Hematopoietic multipotent progenitor cell (in vitro differentiated cells): ENCODE measurements at places on chromosomes 4 and X. TPM values are rescaled to one million over a fixed set of nuclear protein-coding genes. Genes with fewer than 3 reads are reported as not detected.

- DNase-seq, result no peak
Observed at GRCh38 chr4:40963897-40964478, 214.2 kb downstream of the NSUN7 start.

DNA sequence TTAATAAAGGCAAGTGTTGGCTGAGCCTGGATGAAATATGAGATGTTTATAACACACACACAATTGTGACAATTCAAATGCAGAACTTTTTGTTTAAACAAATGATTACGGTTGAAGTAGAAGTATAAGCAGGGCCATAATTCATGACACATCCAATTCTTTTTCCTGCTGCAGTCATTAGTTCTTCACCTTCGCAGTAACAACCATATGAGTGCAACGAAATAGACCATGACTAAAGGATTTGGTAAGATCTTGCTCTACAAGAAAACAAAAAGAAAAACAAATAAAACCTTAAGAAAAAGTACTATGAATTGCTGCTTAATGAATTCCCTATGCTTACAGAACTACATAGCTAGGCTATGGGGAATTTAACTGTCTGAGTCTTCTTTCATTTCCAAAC, 13.9 kb upstream of the BMPR1B start:
- DNase-seq, result no peak

DNA sequence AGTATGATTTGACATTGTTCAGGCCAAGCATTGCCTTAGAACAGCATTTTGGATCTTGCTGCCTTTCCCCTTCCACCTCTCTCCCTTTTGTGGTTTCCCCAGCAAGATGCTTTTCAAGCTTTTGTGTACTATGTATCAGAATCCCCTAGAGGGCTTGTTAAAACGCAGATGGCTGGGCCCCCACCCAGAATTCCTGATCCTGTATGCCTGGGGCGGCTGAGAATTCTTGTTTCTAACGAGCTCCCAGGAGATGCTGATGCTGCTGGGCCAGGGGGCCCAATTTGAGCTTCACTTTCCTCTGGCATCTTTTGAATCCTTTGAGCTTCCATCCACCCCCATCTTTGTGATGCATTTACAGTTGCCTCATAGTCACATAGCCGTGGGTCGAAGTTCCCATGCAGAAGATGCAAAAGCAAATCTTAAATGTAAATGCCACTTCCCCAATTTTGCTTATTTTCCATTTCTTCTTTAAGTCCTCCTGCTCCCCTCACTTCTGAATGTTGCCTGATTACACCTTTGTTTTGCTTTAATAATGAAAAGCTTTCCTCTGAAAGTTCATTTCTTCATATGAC, 18.5 kb downstream of the HCCS start:
- DNase-seq, result no peak

- no peak for DNase-seq
Observed at GRCh38 chr4:26959654-26960047, 99.0 kb downstream of the STIM2 start.

DNA sequence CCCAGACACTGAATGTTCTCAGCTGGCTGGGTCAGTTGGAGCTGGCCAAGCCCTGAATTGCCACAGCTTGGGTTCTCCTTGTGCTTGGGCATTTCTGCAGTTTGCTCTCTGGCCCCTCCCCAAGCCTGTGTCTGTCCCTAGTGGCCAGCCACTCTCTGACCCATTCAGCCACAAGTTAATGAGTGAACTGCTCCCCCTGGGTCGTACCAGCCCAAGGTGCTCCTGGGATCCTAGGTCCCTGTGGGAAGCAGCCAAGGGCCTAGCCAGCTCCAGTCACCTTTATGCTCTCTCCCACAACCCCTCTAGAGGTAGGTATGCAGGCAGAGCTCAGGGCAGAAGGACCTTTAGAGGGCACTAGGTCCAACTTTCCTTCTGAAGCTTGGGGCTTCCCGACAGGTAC, 51.5 kb downstream of the STARD8 start:
- DNase-seq, result no peak

DNA sequence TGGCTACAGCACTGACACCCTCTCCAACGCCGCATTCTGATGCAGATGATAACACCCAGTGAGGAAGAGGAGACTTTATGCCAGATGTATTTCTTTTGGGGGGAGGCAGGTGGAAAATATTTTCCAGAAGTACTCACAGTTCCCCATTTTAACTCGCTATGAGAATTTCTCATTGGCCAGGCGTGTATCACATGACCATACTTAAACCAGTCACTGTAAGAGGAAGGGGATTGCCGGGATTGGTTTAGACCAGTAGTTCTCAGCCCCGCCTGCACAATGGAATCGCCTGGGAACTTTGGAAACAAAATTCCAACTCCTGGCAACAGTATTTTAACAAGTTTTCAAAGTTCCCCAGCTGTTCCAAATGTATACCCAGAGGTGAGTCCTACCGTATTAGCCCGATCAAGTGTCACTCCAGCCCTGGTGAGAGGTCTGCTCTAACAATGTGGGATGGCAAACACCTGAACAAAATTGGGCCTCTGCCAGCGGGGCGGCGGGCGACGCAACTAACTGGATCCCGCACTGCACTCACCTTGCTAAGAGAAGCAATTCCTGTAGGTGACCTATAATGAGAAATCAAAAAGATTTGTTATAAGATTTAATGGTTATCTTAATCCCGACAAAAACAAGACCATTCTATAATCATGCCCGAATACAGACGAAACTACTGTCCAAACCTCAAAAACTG, 2.9 kb upstream of the MSL3 start:
- no peak for DNase-seq

DNA sequence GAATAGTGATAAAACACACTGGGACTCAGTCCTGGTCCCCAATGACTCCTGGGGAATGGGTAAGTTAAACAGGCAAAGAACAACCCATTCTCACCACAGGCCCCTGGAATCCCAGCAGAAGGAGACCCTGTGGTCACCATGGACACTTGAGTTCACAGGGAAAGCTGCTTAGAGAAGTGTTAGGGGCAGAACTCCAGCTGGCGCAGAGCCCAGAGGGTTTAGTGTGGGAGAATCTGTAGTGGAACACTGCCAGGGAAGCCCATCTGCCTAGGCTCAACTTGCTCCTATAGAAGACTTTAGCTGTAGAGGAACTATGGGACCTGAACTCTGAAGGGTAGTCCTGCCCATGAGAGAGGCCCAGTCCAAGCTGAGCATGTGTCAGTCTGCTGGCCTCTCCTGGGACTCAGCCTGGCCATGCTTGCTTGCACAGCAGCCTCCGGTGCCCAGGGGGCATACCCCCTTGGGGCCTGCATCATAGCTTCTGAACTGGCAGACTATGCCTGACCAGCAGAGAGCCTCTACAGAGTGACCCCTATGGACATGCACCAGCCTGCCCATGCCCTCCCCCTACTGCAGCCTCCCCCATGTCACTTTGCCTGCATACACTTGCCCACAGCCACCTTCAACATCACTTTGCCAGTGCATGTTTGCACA, 343.5 kb downstream of the IDS start:
- no peak for DNase-seq

GRCh38 chr4:7244331-7244665, 52.0 kb downstream of the SORCS2 start:
- no peak for DNase-seq

DNA sequence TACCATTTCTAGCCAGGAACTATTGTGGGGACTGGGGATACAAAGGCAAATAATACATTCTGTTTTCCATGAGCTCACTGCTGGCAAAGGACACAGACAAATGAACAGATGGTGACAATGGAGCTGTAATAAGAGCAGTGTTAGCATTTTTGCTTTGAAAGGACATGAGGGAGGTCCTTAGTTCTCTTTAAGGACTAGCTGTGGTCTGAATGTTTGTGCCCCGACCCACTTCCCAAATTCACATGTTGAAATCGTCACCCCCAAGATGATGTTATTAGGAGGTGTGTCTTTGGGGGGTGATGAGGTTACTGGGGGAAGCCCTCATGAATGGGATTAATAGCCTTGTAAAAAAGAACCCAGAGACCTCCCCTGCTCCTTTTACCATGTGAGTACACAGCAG, 30.3 kb downstream of the CCNG2 start:
- DNase-seq, result no peak

DNA sequence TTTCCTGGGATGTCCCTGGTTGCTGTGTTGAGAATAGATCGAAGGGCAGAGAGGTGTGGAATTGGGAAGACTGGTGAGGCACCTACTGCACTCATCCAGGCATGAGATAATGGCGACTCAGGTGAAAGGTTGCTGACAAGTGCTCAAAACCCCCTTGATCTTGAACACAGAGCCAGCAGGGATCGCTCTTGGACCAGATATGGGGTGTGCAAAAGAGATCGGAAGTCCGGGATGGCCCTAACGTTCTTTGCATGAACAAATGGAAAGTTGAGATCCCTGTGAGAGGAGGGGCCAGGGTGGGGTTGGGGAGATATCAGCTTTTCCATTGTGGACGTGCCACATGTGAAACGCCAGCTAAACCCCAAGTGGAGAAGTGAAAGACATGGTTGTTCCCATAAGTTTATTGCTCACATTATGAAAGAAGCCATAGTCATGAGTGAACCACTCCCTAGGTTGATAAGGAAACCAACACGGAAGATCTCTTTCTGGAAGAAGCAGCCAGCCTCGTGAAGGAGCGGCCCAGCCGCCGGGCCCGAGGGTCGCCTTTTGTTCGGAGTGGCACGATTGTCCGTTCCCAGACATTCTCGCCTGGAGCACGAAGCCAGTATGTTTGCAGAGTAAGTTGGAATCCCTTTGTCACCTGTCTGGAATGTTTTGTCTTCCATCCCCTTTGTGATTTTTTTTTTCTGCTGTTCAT, 22.6 kb upstream of the CLCN4 start:
- DNase-seq, result no peak

GRCh38 chr4:48133669-48134068, 381 bp downstream of the TXK start:
- no peak for DNase-seq

DNA sequence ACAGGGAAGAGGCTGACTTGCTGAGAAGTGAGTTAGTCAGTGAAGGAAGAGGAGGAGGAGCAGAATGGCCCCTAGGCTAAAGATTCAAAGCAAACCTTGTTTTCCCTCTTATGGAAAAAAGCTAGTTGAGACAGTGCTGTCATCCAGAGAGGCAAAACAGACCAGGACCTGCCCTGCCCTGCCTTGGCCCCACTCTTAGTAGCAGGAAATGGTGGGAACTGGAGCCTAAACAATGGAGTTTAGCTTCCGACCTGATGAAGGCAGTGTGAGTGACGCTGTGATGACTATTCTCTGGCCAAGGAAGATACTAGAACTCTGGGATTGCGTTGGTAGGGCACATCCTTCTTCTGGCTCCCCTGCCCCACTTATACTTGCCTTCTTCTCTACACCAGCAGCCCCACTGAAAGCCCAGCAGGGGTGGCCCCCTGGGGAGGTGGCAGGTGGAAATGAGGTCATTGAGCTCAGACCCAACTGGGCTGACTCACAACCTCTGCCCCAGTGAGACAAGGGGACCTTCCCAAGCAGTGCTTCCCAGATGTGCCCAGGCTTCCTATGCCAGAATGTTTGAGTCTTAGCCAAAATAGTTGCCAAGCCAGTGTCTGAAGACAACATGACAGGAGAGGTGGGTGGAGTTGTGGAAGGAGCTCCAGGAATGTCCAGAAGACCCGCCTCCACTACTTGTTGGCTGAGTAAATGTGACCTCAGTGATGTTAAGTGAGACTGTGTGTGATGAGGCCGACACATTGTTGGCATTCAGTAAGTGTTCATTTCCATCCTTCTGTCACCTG, 38.8 kb downstream of the MSN start:
- peak; percentile 15 for DNase-seq

- DNase-seq, result no peak
Observed at GRCh38 chr4:174640146-174640545, 117.9 kb upstream of the HPGD start.

GRCh38 chrX:133229361-133229760, 11.2 kb upstream of the TFDP3 start:
- DNase-seq, result no peak

DNA sequence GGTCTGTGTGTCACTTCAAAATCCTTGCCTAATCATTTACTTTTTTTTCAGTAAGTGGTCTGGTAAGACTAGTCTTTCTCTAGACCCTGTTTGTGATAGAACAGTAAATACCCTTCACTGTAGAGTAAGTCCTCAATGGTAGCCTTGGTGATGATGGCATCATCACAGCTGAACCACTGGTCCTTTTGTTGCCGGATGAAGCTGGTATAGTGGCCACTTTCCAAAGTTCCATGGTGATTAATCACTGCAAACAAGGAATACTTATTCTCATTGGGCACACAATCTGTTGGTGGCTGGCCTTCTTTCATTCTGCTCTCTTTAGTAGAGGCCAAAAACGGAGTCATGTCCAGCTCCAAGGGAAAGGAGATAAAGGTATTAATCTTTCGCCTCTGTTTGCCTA, 2.9 kb downstream of the USP51 start:
- no peak for DNase-seq

DNA sequence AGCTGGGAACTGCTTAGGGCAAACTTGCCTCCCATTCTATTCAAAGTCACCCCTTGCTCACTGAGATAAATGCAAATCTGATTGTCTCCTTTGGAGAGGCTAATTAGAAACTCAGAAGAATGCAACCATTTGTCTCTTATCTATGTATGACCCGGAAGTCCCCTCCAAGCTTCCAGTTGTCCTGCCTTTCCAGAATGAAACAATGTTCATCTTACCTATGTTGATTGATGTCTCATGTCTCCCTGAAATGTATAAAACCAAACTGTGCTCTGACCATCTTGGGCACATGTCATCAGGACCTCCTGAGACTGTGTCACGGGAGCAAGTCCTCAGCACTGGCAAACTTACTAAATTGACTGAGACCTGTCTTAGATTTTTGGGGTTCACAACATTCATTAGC, 37.1 kb upstream of the TMPRSS11E start:
- no peak for DNase-seq

- DNase-seq, result no peak
Observed at GRCh38 chr4:182236186-182236585, 7.0 kb upstream of the TENM3 start.

- no peak for DNase-seq
Observed at GRCh38 chrX:48598614-48599013, 1.3 kb downstream of the WDR13 start.

DNA sequence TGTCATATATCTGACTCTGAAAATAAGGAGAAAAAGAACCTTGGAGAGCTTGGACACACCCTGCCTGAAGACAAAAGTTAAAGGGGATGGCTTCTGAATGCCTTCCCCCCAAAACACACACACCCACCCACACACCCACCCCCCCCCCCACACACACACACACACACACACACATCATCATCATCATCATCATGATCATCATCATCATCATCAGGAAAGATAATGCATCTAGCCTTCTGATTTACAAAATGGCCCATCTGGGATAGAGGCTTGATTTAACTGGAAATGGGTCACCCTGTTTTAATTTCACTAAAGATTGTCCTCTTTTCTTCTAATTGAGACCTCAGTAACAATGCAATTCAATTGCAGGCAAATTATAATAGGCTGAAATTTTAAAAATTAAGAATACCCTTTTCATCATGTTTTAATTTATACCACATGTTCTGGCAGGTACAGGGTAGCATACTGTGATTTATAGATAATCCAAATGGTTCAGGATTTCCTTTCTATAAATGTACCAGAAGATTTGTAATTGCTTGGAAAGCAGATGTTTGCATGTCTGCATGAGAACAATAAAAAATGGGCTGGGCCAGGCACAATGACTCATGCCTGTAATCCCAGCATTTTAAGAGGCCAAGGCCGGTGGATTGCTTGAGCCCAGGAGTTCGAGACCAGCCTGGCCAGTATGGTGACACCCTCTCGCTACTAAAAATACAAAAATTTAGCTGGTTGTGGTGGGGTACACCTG, 56.5 kb downstream of the TRIM2 start:
- DNase-seq, result no peak

GPR78 gene
- not detected for total RNA-seq

SSX4B gene
- not detected for total RNA-seq

NKX6-1 gene
- under 0.01 TPM for total RNA-seq

PWWP3B gene
- total RNA-seq, result not detected

DIPK2B gene
- under 0.01 TPM for total RNA-seq
